ENCODE measurements at places on chromosomes 16 and 17. TPM values are rescaled to one million over a fixed set of nuclear protein-coding genes. Genes with fewer than 3 reads are reported as not detected.

SYNGR2 gene
- total RNA-seq = 35.1 TPM

ADCY9 gene
- 13.8 TPM for total RNA-seq

KRTAP2-1 gene
- total RNA-seq = not detected

- H3K36me3 ChIP-seq = peaks cover 84% of the 10 kb centered on the region
- DNase-seq = no peak
- no peaks in the 10 kb centered on the region for H3K27me3 ChIP-seq
Measured at GRCh38 chr16:74304164-74304834, 7.7 kb downstream of the PSMD7 start.

DNA sequence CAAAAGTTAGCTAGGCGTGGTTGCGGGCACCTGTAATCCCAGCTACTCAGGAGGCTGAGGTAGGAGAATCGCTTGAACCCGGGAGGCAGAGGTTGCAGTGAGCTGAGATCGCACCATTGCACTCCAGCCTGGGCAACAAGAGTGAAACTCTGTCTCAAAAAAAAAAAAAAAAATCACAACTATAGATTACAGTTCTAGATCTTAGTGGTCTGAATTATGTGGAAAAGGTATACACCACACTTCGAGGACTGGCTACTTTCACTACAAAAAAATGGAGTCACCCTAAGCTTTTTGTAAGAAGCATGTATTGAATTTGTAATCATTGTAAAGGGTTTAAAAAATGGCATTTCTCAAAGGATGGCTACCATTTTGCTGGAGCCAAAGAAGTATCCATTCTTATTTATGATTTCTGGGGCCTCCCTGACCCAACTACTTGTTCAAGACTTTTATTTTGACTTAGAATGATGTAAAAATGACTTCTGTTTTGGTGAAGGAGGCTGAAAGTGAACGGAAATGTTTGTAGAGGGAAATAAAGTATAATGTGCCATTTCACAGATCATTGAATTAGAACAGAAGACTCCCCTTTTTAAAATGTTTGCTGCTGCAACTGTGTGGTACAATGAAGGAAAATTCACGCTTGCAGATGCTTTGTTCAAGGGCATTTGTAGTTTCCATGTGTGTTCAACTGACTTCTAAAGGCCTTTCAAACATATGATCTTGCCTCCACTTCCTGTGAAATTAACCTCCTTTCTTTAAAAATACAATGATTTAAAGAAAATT, 37.1 kb upstream of the NOL11 start:
- no peak for DNase-seq
- no peak overlapping the region for H3K27ac ChIP-seq

Data from stomach (tissue), 19 donors.